ENCODE measurements at places on chromosomes 6 and 20.
A peak's percentile ranks its signal among the peaks of the same experiment; 100 is the strongest.

DNA sequence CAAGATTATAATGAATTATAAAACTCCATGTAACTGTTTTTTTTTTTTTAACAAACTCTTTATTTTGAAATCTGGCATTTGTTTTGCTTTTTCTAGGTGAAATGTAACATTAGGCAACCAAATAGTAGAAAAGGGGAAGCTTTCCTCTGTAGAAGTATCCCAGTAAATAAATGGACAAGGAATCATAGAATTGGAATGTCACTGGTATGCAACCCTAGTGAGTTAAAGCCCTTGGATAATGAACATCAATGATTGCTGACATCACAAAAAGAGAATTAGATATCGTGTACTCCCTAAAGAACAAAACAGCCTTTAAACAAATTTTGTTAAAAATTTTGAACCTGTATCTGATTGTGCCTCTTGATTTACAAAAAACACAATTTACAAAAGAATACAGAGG, 93.9 kb upstream of the OGFRL1 start:
- no peak for DNase-seq

- no peak for DNase-seq
Measured at GRCh38 chr20:33826270-33826897, 15.2 kb downstream of the CHMP4B start.

- DNase-seq, result no peak
Measured at GRCh38 chr6:5163247-5163646, 78.1 kb downstream of the PPP1R3G start.

DNA sequence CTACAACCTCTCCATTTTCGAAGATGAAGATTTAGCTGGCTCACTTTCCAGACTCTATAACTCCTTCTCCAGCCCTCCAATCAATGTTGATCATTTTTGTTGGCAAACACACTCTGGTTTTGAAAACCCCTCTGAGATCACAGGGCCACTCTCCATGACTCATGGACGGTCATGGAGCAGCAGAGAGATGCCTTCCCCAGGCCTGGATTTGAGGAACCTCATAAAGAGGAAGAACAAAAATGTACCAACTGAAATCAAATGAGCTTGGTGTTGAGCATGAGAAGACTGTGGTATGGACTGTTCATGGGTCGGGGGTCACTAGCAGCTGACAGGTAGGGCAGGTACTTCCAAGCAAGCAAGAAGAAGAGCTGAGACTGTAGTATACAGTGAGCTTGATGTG, 112.8 kb upstream of the INSM1 start:
- DNase-seq, result no peak

DNA sequence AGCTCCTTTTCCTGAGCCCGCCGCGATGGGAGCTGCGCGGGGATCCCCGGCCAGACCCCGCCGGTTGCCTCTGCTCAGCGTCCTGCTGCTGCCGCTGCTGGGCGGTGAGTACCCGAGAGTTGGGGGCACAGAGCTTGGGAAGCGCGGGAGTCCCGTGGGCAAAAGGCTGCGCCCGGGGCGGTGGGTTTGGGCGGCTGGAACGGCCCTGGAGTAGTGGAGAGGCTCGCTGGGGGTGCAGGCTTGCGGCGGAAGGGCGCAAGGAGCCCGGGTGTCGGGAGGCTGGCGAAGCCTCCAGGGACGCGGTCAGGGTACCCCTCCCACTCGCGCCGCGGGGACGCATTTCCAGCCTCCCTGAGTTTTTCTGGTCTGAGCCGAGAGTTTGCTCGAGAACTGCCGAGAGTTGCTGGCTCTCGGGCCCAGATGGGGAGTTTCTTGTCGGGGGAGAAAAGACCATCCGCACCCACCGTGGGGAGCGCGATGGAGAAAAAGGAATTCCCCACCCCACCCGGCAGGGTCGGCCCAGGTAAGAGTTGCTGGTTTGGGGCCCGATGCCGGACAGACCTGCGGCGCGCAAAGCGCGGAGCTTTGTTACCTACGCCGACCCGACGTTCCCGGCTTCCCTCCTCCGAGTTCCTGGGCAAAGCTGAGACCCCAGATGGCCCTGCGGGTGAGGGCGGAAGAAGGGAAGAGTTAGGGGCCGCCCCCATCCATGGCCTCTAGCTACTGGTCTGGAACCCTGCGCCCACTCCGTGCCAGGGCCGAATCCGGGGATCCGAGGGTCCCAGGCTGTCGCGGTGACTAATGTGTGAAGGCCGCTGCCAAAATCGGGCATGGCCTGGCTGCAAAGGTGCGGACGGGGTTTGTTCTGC, 584 bp downstream of the PTK7 start:
- peak; percentile 65 for DNase-seq

- DNase-seq, result no peak
Measured at GRCh38 chr20:25249198-25249931, 1.5 kb downstream of the PYGB start.

DNA sequence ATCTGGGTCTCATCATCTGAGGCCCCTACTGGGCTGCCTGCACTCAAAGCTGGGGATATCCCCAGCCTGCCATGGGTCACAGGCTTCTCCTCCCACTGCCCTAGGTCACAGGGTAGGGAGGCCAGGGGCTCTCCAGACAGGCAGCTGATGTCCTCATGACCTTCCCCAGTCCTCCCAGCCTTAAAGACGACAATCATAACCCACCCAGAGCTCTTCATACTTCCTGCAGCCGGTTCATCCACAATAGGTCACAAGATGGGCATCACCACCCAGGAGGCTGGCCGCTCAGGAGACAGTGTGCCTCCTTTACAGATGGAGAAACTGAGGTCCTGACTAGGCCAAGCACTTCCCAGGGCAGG, 15.2 kb downstream of the TFEB start:
- DNase-seq, result no peak

- no peak for DNase-seq
Measured at GRCh38 chr6:170437719-170438401, 115.2 kb downstream of the PSMB1 start.

GRCh38 chr20:61260905-61261304, 8.8 kb downstream of the CDH4 start:
- no peak for DNase-seq

DNA sequence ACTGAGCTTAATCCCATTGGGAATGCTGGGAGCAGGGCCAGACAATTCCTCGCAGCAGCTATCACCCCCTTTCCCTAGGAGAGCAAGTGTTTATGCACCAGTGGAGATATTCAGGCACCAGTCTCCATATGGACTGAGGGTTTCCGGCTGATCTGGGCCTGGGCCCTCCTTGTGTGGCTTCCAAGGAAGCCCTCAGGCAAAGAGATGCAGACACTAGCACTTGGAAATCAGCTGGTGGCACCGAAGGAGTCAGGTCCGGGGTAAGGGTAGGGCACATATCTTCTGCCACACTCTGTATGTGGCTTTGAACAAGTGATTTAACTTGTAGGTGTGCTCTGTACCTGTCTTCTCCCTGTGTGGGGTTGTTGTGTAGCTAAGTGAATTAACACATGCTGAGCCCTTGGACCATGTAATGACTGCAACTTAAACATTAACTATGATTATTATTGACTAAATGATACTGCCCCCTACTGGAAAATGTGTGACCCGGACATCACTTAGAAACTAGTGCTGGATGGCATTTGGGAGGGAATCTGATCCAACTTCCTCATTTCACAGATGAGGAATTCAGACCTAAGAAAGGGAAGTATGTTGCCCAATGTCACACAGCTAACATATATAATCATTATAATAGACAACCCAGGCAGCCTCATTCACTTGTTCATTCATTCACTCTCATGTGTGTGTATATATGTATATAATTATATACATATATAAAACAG, 19.3 kb upstream of the WFDC2 start:
- DNase-seq, result no peak

DNA sequence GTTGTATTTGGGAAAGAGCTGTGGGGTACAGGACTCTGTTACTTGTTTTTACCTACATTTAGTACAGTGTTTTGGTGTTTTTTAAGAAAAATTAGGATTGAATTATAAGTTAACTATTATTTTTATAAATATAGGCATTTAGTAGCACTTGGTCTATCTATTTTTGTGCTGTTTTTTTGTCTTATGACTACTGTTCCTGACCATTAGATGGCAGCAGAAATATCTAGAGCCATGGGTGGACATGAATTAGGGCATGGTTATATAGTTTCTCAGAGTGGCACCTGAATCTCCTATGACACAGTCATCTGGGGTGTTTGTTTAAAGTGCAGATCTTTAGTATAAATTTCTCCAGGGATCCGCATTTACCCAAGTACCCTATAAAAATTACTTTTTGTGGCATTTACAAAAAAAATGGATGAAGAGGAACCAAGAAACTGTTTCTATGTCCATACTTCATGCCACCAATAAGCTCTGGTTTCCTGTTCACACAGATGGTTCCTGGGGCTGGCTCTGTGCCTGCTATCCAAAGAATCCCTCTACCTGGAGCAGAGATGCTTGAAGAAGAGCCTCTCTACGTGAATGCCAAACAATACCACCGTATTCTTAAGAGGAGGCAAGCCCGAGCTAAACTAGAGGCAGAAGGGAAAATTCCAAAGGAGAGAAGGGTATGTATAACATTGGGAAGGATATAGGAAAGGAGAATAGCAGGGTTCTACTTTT, 19.8 kb downstream of the NFYA start:
- no peak for DNase-seq

DNA sequence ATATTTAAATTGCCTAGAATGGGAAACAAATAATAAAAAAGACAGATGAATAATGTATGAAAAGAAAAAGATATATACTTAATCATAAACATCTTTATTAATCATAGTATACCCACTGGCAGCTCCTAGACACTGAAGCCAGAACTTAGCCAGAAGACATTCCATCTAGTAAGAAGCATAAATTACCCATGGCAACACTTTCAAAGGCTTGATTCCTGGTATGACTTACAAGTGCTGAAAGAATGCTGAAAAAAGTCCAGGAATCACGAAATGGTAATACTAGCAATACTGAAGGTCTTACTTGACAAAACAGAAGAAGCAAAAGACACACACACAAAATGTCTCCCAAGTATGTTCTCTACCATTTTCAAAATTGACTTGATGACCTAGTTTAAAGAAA, 38.0 kb downstream of the RWDD2A start:
- no peak for DNase-seq

DNA sequence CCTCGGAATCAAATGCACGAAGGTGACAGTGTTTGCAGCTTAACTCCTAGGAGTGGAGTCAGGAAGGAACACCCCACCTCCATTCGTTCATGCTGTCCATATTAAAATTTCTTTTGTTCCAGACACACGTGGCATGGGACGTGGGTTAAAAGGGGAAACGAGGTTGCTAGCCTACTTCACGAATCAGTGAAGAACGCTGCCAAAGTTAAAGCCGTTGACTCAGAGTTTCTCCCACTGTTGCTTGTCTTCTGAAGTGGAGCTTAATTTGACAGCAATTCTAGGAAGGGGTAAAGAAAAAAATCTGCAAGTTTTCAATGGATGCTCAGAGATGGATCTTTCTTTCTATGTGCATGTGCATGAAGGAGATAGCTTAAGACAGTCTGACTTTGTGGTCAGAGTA, 499.1 kb downstream of the CD83 start:
- no peak for DNase-seq

DNA sequence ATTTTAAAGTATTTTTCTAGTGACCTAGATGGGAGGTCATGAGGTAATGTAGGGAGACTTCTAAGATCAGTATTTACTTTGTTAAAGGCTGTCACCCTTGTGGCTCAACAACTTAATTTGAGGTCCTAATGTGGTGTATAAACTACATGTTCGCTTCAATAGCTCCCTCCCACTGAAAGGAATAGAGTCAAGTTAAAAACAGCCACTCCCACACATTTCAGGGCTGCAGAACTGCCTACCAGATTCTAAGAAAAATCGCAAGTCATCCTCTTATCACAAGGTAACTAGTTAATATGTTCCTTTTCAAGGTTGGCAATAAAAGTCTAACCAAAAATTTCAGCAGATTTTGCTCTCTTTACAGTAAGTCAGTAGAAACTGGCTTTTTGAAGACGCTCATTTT, 15.1 kb downstream of the GSTA1 start:
- DNase-seq, result no peak

DNA sequence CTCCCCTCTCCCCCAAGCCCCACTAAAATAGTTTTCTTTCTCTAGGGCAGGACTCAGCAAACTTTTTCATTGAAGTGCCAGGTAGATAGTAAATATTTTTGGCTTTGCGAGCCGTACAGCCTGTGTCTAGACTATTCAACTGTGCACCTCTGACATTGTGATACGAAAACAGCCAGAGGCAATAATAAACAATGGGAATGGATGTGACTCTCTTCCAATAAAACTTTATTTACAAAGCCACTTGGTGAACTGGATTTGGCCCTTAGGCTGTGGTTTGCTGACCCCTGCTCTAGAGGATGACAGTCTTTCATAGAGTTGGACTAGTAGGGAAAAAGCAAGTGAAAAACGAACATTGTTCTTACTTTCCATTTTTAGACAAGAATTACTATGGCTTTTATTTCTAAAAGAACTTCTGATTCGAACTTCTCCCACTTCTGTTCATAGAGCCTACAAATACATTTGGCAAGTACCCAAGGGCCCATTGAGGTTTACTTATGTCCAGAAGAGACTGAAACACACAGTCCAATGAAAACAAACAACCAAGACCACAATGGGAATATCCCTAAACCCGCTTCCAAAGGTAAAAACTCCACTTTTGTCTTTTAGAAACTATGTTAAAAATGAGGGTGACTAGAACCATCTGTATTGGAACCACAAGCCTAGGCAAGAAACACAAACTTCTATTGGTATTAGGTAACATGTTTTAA, 46.4 kb upstream of the CDKAL1 start:
- DNase-seq, result no peak

GRCh38 chr6:12962529-12962928, 246.0 kb downstream of the PHACTR1 start:
- no peak for DNase-seq

GRCh38 chr20:3407771-3408637, 535 bp upstream of the DNAAF9 start:
- peak; percentile 88 for DNase-seq

- no peak for DNase-seq
Measured at GRCh38 chr20:47656318-47656717, 129.0 kb downstream of the SULF2 start.

DNA sequence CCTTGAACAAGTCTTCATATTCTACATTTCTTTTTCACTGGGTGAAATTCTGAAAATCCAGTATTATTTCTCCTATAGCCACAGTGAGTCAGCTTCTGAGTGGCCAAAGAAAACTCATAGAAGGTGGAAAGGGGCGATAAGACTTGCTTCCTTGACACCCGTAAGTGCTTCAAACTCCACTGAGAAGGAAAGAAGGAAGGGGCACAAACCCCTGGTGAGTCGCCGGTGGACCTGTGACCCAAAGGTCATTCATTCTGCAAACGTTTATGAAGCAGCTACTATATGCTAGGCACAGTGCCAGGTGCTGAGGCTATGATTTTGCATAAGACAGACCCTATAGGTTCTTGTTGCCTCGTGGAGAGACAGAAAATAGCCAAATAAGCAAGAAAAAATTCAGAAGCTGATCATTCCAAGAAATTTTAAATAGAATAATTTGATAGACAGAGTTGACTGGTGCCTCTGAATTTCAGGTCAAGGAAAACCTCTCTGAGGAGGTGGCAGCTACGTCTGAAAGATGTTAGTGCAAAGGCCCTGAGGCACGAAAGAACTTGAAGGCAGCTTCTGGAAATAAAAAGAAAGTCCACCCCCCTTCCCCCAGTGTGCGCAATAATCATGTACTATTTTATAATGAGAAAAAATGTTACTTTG, 118.2 kb downstream of the CD24 start:
- no peak for DNase-seq

Data from right forelimb (tissue), 1 donor.